ENCODE measurements at places on chromosomes 2 and 18.

DNA sequence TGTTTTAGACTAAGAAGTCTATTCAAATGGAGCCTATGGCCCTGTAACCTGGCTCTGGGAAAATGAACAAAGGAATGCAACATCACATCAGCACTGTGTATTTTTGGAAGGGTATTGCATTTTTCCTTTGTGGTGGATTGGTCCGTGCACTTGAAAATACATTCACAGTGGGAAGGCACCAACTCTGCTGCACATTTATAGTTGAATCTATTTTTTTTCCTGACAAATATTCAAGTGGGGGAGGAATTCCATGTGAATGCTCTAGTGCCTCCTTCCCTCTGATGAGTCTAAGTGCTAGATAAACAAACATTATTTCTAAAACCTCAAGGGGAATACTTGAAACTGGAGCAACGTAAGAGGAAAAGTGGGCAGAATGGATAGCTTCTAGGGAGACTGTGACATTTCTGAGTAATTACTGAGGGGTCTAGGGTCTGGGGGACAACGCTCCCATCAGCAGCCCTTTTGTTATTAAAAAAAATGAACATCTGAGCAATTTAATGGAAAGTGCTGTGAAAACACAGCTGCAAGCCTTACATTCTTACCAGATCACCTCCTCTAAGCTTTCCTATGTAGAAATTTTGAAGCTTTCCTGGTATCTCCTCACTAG, 208.2 kb downstream of the SLC8A1 start:
- DNase-seq = peak; percentile 45

- DNase-seq = peak; percentile 79
Observed at GRCh38 chr2:68319398-68320117, at the start of gene CNRIP1. CNRIP1 (minus strand) TSS chr2:68319949; CDS start chr2:68319400, 549 bp downstream.

DNA sequence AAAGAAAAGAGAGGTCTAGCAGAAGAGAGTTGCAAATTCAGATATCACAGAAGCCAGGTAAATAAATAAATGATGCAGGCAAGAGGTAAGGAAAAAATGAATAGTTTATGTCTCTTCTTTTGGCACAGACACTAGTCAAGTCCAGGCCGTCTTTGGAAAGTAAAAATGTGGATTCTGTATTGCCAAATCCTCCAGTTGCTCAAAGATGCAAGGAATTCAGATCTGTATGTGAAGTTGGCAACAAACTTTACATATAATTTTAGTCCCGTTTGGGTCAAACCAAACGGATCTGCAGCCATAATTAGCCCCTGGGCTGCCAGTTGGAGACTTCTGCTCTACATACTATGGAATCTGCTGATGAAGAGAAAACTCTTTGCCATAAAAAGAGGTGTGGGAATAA, 200.5 kb upstream of the RND3 start:
- DNase-seq = no peak

GRCh38 chr18:78459668-78460067, 520.0 kb upstream of the SALL3 start:
- DNase-seq = no peak

GRCh38 chr2:235264121-235264493, 229.7 kb upstream of the AGAP1 start:
- DNase-seq = peak; percentile 17

GRCh38 chr2:119222213-119222612, 1.4 kb upstream of the STEAP3 start:
- DNase-seq = no peak

DNA sequence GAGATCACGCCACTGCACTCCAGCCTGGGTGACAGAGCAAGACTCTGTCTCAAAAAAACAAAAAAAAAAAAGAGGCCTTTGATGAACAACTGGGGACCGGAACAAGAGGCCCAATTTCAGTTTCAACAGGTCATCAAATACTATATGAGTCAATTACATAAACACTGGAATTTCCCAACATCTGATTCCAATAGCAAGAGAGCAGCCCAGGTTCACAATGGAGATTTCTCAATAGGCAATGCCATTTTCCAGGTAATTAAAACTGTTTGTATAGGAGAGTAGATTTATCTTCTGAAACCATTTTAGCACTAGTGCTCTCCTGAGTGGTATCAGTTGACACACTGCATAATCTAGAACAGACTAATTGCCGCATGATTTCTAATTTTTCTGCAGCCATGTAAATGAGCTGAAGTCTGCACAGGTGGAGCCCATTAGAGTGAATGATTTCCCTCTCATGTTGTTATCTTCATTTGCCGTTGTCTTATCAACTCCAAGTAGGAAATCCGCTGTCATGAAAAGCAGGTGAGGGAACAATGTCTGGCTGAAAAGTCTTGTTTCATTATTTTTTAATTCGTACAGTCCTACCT, 264.1 kb upstream of the MEIS1 start:
- DNase-seq = no peak

DNA sequence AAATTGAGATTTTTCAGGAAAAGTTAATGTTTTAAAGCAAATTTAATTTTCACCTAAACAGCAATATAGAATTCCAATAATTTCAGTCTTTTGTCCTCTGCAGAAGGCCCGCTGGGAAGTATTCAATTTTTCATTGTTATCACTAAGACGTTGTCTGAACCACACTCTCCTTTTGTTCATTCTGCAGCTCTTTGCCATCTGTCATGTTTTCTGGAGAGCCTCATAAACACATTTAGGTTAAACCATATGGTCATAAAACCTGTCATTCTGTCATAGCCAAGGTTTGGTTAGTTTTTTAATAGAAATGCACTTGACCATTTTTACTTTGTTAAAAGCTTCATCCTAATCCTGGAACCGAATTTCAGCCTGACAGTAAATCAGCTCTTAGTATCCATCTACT, 54.0 kb upstream of the PGAP1 start:
- DNase-seq = no peak

- no peak for DNase-seq
Observed at GRCh38 chr18:25516747-25517498, 165.0 kb upstream of the ZNF521 start.

DNA sequence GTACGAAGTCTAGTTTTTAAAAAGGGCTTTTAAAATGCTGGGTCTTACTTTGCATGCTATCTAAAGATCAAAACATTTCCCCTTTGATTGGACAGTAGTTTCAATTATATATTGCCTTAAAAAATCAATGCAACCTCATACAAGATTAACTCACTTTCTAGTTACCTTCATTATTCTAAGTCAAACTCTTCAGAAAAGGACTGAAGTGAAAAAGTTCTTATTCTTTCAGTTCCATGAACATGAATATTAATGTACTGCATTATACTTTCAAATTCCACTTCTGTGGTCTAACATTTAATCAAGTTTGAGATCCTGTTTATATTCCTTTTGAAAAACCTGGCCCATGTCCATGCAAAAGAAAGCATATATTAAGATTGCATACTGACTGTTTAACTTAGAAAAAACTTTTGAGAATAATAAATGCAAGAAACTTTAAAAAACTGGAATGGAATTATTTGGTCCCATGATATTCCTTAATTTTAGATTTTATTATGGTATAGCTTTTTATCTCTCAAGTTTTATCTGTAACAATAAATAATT, 11.2 kb upstream of the ENOSF1 start:
- no peak for DNase-seq

DNA sequence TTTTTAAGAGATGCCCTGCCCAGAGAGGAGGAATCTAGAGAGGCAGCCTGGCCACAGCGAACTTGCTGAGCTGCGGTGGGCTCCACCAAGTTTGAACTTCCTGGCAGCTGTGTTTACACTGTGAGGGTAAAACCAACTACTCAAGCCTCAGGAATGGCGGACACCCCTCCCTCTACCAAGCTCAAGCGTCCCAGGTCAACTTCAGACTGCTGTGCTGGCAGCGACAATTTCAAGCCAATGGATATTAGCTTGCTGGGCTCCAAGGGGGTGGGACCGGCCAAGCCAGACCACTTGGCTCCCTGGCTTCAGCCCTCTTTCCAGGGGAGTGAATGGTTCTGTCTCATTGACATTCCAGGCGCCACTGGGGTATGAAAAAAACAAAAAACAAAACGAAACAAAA, 289.4 kb downstream of the KCNS3 start:
- no peak for DNase-seq

DNA sequence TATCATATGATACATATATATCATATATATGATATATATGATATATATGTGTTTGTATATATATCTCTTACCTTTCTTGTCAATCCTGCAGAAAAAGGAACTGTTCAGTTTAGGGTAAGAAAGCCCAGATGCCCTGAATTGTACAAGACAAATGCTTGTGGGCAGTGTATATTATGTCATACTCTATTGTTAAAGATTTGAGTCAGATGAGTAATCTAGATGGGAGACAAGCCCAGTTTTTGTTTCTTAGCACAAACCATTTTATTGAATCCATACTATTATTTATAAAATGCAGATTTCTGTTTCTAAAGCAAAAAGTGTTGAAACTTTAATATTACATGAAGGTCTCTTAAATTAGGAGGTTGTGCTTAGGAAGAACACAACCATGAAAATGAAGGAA, 90.6 kb downstream of the VRK2 start:
- peak; percentile 39 for DNase-seq

- DNase-seq = peak; percentile 47
Observed at GRCh38 chr2:10721396-10722251, at the start of gene ATP6V1C2. ATP6V1C2 (plus strand) TSS chr2:10721630; CDS start chr2:10722850, 1,220 bp downstream.

GRCh38 chr2:188189356-188189755, 102.3 kb upstream of the GULP1 start:
- DNase-seq = no peak

DNA sequence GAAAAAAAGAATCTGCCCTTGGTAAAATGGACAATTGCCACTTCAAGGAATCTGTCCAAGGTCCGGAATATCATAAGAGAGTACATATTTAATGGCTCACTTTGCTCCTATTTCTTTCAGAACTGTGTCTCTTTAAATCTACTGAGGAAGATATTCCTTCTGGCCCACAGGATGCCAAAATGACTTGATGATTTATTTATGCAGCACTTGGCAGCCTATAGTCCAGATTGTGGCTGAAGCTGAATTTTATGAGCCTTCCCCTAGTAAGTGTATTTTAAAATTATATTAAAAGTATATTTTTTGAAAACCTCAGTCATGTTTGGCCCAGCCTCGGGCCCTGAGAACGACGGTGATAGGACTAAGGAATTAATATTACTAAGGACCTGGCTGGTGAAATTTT, 465.1 kb upstream of the HNRNPA3 start:
- DNase-seq = no peak

GRCh38 chr18:48028696-48029095, 98.2 kb upstream of the SMAD2 start:
- no peak for DNase-seq

- peak; percentile 61 for DNase-seq
Observed at GRCh38 chr2:182870227-182870626, 3.8 kb upstream of the FRZB start.

DNA sequence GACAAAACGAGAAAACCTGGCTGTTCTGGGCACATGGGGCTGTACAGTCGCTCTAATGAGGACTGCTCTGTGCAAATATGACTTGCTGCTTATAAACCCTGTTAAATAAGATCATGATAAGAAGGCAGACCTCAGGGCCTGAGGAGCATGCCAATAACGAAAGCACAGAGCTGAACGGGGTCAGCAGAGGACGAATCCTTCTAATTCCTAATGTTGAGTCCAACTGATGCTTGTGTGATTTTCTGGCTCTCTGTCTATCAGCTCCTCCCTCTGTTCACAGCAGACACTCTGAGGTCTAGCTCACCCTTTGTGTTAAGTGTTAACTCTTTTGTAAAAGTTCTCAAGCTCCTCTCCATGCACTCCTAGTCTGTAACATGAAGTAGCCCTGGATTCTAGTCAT, 167.2 kb upstream of the REV1 start:
- no peak for DNase-seq
